ENCODE measurements at places on chromosomes 7 and 10. TPM values are rescaled to one million over a fixed set of nuclear protein-coding genes. Genes with fewer than 3 reads are reported as not detected.

Gene ZNF117
- total RNA-seq = 9.8 TPM

Gene CTNNA3
- 2.7 TPM for total RNA-seq

Gene NEUROG3
- total RNA-seq = not detected

Gene LAMB4
- total RNA-seq = not detected

Gene RBM20
- 11.1 TPM for total RNA-seq

Gene SYT15B
- 0.06 TPM for total RNA-seq

Gene CTAGE8
- total RNA-seq = not detected

Gene KNDC1
- total RNA-seq = 1.1 TPM

Gene MYH16
- total RNA-seq = not detected

Gene TMEM213
- total RNA-seq = not detected

Gene CPA2
- total RNA-seq = 2.0 TPM

Gene SORCS1
- total RNA-seq = 48.9 TPM

Gene WNT2
- total RNA-seq = 0.06 TPM

Gene DENND2A
- 9.2 TPM for total RNA-seq

Gene NCF1
- total RNA-seq = not detected

Gene SNX10
- not detected for total RNA-seq

Gene TBC1D12
- total RNA-seq = 9.7 TPM

Gene PODXL
- total RNA-seq = 78.1 TPM

Gene SPDYE2
- not detected for total RNA-seq

Gene SEMA3E
- 0.48 TPM for total RNA-seq

Gene NODAL
- not detected for total RNA-seq

Gene C10orf67
- 0.15 TPM for total RNA-seq

Gene HACD1
- 8.7 TPM for total RNA-seq

Gene CLCN1
- not detected for total RNA-seq

Gene VTI1A
- total RNA-seq = 29.0 TPM

Gene KCNH2
- total RNA-seq = 19.3 TPM

Gene AZGP1
- total RNA-seq = not detected

Gene TUBB8
- total RNA-seq = not detected

Gene ATG9B
- not detected for total RNA-seq

Gene TMEM168
- 16.4 TPM for total RNA-seq

Gene WEE2
- not detected for total RNA-seq

Gene GPNMB
- total RNA-seq = 0.85 TPM

Gene ANKRD22
- not detected for total RNA-seq

Gene CYP3A5
- 0.36 TPM for total RNA-seq

Gene FBXL15
- 5.8 TPM for total RNA-seq

Gene ARHGEF35
- not detected for total RNA-seq

Gene MBL2
- not detected for total RNA-seq

Gene SOSTDC1
- 6.2 TPM for total RNA-seq

Gene ABCB4
- 0.13 TPM for total RNA-seq

Gene TMEM236
- total RNA-seq = not detected

Data from SJCRH30 (cell line).